NCI-H187 treated with DMSO at 0.1 percent for 48 hours (cell line): ENCODE measurements at places on chromosomes 12 and 14.

DNA sequence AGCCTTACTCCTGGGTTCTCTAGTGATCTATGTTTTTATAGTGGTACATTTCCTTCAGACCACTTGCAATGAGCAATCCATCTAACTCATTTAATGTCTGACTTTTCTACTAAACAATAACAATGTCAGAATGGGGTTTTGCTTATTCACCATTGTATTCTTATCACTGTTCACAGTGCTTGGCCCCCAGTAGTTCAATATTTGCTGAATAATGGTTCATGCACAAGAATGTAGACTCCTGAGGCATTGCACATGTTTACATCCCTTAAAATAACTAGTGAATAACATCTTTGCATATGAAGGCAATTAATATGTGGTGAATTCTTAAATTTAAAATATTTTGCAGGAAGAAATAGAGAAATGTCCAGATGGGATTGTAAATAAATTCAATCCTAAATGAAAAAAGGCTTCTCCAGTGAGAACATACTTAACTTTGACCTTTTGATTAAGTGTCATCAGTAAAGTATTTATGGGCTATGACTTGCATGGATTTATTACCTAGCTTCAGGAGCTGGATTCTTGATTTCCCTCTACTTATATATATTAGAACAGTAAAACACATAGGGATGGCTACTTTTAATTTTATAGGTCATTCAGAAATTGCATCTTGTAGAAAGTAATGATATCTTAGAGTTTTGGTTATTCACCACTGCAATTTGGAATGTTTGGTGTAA, 3.4 kb downstream of the CCER1 start:
- no peak for DNase-seq

DNA sequence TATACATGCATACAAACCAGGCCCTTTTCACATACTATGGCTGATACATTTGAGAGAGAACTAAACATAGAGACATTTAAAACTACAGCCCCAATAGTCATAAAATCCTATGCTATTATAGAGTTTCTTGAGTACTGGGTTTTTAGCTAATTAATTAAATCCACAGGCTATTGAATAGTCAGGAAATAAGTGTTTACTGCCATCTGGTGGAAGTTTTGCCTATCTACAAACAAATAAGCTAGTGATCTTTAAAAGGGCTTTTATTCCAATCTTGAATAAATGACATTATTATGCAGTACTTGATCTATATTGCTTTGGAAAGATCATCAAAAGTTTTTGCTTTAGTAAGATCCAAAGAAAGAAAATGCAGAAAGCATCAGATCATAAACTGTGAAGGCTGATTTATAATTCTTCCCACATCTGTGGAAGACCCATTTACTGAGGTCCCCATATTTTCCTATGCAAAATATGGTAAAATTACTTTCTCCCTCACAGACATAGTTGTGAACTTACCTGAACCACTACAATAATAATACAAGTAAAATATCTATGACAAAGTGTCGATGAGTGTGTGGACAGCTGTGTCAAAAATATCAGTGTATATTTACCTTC, 131.3 kb downstream of the ITPR2 start:
- DNase-seq, result peak; percentile 18

DNA sequence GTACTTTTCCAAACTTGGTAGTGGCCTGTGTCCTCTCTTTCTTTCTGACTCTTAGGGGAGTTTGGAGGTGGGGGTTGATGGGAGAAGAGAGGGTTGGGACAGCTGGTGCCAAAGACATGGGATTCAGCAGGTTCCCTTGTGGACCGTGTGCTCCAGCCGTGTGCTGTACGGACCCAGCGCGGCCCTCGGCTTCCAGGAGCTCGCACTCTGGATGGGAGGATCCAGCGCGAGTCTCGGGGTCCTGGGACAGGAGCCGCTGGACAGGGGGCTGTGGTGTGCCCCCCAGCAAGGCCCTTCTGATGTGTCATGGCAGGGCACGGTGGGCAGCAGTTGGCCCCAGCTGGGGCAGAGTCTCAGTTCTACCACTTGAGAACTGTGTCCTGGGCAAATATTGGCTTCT, 45.0 kb upstream of the TSPAN9 start:
- no peak for DNase-seq

DNA sequence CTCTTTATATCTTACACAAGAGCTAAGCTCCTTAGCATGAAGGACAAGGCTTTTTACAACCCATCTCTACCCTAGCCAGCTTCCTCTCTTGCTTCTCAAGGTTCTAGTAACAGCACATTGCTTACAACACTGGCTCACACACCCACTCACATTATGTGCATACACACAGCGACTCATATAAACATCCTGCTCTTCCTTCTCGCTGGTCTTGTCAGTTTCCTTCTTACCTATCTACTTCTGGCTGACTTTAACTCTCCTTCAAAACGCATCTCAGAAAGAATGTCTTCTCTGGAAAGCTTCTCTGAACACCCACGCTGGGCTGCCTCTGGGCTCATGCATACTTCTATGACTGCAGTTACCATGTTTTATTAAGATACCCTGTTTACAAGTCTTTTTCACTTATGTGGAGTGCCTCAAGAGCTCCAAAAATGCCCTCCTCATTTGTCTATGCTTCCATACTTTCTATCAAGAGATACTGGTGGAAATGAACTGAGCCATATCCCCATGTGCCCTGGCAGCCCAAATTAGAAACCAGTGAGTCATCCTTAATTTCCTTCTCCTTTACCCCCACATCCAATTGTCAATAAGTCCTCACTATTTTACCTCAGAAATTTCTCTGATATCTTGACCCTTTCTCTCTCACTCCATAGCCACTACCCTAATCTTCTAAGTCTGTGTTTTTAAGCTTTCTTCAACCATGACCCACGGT, 126.9 kb upstream of the KRAS start:
- no peak for DNase-seq
